ENCODE measurements at places on chromosomes 2 and 18.

- DNase-seq: no peak
Observed at GRCh38 chr2:238711346-238711745, 136.5 kb upstream of the TWIST2 start.

DNA sequence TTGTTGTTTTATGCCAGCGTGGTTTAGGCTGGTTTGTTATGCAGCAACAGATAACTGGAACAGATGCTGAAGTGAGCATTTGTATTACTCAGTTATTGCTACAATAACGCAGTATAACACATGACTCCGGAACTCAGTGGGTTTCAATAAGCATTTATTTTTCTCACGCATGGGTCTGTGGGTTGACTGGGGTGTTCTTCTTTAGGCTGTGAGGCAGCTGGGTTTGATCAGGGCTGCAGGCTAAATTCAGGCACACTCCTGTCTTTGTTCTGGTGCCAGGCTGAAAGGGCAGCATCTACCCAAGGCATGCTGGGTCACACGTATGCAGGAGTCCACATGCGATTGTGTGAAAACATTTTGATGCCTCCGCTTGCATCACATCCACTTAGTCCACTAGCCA, 3.8 kb upstream of the SLC1A4 start:
- peak; percentile 66 for DNase-seq

DNA sequence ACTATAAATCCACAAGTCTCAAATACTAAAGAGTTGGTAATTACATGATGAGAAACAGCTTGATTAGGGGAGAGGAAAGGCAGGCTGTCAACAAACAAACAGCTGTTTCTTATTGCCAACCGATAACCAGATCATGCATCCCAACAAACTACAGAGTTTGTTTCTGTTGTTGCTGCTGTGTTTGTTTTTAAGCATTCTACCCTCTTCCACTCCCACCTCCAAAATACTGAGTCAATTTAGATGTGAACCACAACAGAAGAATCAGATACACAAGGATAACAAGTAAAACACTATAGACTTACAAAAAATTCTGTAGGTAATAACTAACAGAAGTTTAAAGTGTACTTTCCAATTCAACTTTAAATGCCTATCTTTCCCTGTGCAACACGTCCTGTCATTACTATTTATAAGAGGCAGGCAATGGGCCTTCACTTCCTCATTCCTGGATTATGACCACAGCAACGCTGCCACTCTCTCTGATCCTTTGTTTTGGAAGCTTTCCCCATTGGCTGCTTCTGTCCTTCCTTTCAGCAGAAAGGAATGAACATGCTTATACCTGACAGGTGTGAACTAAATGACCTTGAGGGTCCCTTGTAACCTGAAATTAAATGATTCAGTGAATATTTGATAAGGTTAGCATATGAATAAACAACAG, 152.0 kb downstream of the SRBD1 start:
- no peak for DNase-seq

- no peak for DNase-seq
Observed at GRCh38 chr2:3193443-3194330, 183.9 kb downstream of the EIPR1 start.

DNA sequence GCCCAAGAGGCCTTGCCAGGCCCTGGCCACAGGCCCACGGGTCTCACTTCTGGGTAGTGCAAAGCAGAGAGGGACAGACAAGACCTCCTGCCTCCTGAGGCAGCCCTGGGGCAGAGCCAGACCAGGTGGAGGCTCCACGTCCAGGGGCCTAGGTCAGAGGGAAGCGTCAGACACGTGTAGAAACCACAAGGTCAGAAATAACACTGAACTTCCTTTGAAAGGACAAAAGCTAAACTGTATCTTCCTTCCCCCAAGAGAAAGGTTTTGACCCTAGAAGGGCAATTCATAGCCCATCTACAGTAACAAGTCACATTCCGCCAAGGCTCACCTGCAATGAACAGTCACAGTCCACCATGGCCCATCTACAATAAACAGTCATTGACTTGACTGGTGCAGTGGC, 17.9 kb downstream of the SDC1 start:
- DNase-seq: no peak

DNA sequence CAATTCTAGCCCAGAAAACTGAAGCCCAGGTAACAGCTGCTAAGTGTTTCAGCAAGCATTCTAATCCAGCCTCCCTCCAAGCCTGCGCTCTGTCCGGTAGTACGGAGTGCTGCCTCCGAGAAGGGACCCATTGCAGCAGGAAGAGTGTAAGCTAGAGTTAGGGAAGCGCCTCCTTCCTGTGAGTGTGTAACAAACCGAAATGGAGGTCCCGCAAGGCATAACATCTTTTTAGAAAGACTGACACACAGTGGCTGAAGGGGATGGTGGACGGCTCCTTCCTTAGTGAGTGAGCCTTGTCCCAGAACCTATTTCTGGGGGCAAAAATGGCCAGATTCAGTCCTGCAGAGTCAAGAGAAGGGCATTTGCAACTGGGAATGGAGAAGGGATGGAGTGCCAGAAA, 12.2 kb downstream of the PKDCC start:
- no peak for DNase-seq

DNA sequence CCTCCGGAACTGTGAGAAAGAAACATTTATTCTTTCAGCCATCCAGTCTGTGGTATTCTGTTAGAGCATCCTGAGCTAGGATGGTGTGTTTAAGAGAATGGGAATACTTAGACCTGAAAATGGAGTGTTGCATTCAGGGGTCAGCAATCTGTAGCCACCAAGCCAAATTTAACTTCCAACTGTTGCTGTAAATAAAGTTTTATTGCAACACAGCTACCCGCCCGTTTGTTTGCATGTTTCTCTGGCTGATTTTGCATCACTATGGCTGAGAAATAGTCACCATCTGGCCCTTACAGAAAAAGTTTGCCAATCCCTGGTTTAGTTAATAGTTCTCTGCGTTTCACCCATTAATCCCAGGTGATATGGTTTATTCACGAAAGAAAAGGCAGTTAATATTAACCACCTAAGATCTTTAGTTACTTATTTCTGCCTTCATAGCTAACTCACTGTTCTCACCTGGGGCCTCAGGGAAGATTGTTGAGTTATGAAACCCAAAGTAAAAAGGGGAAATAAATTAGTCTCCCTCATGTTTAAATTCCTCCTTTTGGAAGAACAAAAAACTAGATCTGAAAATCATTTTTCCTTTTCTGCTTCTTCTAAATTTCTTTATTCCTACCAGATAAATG, 9.5 kb upstream of the CYS1 start:
- DNase-seq: no peak

DNA sequence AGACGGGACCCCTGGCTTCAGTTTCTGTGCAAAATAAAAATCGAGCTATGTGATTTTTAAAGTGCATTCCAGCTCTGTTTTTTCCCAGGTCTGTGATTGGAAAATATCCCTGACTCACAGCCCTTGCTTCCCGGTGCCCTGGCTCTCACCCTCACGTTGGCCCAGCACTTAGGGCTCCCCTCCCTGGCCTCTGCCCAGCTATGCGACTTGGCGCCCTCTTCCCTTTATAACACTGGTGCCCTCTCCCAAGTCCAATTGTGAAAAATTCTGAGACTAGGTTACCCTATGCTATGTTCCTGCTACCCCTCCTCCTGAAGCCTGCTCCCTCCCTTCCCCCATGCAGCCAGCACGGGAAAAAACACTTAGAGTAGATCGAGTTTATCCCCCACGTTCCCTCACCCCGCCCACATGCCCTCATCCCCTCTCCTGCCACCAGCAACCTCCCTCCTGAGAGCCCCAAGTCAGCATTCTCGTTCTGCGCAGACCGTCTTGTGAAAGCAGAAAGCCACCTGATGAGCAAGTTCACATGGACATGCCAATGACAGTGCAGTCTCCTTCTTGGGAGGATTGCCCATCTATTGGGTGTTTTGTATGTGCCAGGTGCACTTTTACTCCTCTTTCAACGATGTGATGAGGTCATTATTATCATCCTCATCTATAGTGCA, 228.8 kb downstream of the VAPA start:
- no peak for DNase-seq

DNA sequence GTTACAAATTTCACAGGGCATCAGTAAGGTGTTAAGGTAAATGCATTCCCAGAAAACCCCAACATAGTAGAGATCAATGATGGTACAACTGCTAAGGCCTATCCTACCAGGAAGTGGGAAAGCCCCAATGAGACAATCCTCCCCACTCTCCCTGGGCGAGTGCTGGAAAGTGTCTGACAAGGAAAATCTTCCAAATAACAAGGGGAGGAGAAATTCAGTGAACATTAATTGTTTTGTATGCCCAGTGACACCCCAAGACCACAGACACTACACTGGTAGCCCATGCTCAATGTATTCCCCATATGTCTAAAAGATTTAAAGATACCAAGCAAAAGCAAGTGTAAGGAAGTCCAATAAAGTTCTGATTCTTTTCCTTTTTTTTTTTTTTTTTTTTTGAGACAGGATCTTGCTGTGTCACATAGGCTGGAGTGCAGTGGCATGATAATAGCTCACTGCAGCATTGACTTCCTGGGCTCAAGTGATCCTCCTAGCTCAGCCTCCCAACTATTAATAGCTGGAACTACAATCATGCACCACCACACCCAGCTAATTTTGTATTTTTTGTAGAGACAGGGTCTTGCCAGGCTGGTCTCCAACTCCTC, 24.7 kb downstream of the B4GALT6 start:
- no peak for DNase-seq

DNA sequence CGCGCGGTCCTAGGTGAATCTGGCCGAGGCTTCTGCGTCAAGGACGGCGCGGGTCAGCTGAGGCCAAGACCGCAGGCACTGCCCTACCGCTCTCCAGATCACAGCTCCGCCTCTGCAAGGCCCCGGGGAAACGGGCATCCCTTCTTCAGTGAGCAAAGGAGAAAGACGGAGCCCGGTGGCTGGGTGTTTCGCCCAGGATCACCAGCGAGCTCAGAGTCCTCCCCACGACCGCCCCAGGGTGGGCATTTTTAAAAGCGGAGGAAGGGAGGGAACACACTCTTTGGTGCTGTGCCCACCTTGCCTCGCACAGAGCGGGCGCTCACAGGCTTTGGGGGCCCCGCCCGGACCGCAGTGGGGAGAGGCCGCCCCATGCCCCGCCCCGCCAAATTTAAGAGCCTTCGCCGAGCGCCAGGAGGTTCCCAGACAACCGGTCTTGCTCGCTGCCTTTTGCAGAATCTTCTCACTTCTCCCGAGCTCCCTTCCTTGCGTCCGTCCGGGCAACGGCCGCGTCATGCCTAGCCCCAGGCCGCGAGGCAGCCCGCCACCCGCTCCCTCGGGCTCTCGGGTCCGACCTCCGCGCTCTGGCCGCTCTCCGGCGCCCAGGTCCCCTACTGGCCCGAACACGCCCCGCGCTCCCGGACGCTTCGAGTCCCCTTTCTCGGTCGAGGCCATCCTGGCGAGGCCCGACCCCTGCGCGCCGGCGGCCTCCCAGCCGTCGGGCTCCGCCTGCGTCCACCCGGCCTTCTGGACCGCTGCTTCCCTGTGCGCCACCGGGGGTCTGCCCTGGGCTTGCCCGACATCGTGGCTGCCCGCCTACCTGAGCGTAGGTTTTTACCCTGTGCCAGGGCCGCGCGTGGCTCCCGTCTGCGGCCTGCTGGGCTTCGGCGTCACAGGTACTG, at the start of gene NOTO:
Gene NOTO, plus strand, starts transcription at position 419 of the 899 bp plus-strand sequence. Its CDS starts 93 bp downstream, at position 512.
- no peak for DNase-seq

DNA sequence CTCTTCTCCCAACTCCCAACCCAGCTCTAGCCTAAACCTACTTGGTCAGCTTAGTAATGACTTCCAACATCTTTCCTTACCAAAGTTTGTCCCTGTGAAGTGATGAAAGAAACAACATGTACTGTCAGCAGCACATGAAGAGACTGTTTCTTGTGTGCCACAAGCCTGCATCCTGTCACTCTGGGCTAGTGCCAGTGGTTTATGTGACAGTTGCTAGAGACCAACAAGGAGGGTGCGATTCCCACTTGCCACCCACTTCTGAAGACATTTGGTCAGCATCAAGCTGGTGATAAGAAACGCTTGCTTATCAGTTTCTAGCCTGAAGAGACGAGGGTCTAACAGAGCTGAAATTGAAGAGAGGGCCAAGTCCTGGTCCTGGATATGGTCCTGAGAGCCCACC, 132.6 kb downstream of the COL4A4 start:
- no peak for DNase-seq

DNA sequence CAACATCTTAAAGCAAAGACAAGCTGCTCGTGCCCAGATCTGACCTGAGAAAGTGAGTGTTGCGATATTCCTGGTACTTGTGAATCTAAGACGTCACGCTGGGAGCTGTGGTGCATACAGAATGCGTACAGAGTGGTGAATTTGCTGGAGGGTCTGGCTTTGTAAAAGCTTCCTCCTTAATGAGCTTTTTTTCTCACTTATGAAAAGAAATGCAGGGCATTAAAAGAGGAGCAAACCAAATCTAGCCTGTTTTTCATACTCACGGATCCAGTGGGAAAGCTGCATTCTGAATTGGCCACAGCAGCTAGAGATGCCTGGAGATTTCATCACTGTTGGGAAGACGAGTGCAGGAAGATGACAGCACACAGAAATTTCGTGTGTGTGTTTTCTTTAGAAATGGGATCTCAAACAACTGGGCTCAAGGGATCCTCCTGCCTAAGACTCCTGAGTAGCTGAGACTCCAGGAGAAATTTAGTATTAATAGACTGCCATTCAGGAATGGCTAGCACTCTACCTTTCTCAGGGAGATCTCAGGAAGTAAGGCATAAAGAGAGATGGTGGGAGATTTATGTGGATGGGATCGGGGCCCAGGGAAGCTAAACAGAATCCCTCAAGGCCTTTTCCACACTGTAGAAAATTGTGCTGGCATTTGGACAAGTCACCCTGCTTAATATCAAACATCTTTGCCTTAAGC, 181.3 kb downstream of the ALPK2 start:
- no peak for DNase-seq

DNA sequence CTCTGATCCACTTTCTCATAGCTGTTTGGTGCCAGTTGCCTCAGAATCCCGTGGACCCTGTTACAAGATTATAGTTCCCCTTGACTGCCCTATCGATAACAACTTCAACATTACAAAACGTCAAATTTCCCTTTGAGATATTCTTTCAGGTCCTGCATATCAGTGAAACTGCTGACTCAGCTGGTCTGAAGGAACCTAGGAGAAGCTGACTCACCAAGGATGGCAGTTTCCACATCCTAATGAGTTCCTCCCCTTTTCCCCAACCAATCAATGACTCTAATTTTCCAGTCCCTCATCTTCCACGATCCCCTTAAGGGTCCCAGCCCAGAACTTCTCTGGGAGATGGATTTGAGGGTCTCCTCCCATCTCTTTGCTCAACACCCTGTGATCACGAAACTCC, 27.6 kb upstream of the GNAL start:
- peak; percentile 25 for DNase-seq

DNA sequence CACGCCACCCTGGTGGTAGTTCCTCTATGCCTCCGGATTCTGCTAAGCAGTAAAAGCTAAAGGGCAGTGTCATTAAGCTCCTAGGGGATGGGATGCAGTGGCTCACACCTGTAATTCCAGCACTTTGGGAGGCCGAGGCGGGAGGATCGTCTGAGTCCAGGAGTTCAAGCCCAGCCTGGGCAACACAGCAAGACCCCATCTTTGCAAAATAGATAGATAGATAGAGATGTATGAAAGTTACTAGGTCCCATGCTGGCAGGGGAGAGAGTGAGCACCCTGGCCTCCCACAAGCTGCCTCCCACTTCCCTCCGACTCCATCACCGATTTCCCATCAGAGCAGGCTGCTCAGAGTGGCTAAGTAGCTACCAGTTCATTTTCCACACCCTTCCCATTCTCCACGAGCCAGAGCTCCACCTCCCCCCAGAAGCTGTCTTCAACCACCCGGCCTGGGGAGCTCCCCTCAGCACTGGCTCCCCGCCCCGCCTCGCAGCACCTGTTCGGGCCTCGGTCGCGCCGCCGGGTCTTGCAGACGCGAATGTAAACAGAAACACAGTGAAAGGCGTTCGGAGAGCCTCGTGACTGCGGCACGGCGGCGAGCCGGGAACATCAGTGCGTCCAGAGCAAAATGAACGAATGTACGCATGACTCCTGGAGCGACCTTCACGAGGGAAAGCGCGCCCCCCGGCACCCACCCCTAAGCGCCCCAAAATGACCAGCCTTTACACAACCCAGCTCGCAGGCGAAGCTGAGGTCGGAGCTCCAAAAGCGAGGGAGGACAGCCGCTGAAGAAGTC, 598 bp upstream of the CEP68 start:
- DNase-seq: no peak

Data from stimulated activated effector memory CD8-positive, alpha-beta T cell treated with anti-CD3 and anti-CD28 coated beads, Interleukin-12 subunit alpha, Interleukin-12 subunit beta, amount 100 ng/mL, for 72 hours (primary cell).